Endothelial cell of umbilical vein (primary cell): ENCODE measurements at places on chromosomes 3 and 15. TPM values are rescaled to one million over a fixed set of nuclear protein-coding genes. Genes with fewer than 3 reads are reported as not detected.
A peak's percentile ranks its signal among the peaks of the same experiment; 100 is the strongest.

DNA sequence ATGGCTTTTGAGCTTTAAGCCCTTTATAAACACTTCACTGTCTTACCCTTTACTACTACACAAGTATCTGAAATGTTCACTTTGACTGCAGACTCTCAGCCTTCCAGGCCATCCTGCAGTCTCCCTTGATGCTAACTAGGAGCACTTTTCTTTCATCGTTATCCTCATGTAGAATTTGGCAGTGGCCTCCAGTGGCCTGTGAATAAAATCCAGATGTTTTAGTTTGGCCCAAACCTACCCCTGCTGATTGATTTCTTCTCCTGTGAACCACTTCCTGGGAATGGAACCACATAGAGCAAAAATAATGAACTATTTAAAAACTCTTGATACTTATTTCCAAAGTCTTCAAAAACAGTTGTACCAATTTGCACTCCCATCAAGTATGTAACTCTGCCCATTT, 271.9 kb downstream of the FEZF2 start:
- no peak overlapping the region for H3K4me3 ChIP-seq
- H3K27ac ChIP-seq: no peak overlapping the region
- H3K36me3 ChIP-seq: no peaks in the 10 kb centered on the region
- H3K27me3 ChIP-seq: no peaks in the 10 kb centered on the region
- DNase-seq: no peak
- no peaks in the 10 kb centered on the region for H3K4me1 ChIP-seq

DNA sequence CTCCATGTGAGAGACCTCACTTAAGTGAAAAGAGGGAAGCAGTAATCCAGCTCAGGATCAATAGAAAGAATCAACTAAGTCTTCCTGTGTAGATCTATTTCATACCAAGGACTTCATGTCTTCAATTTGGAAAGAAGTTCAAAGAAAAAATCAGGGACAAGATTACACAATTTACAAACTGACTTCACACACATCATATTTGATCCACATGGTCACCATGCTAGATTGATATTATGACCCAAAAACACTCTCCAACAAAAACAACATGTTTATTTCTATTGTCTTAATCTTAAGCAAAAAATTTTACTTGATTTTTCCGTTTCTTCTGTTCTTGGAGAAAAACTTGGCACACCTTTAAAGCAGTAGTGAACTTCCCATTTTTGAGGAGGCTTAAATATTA, 76.3 kb downstream of the THBS1 start:
- H3K4me3 ChIP-seq: no peak overlapping the region
- H3K4me1 ChIP-seq: peaks cover 14% of the 10 kb centered on the region
- no peaks in the 10 kb centered on the region for H3K27me3 ChIP-seq

DNA sequence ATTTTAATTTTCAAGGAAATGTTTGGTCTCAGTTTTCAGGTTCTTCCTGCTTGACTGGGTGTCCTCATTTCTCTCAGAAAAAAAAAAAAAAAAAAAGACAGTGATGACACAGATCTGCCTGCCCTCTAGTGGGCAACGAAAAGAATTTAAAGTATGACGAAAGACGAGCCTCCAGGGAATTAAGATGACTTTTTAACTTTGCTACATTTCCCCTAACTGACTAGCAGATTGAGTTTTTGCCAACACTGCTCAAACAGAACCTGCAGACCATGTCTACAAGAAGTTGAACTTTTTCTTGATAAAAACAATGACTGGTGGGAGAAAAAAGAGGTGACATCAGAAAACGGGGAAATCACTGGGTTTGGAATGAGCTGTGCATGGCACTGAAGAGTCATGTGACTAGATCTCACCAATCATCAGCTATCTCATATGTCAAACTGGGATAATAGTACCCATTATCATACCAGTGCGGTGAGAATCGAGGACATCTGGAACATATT, 40.8 kb downstream of the EOMES start:
- H3K4me3 ChIP-seq: no peak overlapping the region

GRCh38 chr3:88231207-88231606, 81.4 kb downstream of the C3orf38 start:
- no peaks in the 10 kb centered on the region for H3K36me3 ChIP-seq
- H3K27me3 ChIP-seq: no peaks in the 10 kb centered on the region
- H3K27ac ChIP-seq: no peak overlapping the region
- no peaks in the 10 kb centered on the region for H3K4me1 ChIP-seq
- DNase-seq: no peak
- H3K4me3 ChIP-seq: no peak overlapping the region

DNA sequence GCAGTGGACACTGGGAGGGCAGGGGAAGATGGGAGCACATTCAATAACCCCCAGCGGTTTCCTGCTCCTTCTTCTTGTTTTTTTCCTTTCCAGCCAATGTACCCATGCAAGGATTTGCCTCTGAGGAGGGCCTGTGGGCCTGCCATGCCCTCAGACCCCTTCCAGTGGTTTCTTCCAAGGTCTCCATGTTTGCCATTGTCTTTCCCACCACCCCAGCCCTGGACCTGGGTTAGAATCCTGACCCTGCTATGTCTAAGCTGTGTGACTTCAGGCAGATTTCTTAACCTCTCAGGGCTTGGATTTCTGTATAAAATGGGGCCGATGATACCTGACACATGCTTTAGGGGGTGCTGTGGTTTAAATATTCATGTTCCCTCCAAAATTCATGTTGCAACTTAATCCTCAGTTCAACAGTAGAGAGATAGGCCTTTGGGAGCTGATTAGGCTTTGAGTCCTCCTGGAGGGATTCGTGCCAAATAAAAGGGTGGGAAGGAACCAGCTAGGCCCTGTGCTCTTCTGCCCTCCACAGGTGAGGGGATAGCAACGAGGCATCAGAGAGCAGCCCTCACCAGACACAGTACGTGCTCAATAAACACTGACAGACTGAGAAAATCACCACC, 46.3 kb upstream of the FLNB start:
- H3K36me3 ChIP-seq: no peaks in the 10 kb centered on the region
- H3K4me3 ChIP-seq: no peak overlapping the region
- H3K27me3 ChIP-seq: no peaks in the 10 kb centered on the region

- no peak overlapping the region for H3K27ac ChIP-seq
- H3K4me3 ChIP-seq: no peak overlapping the region
- H3K4me1 ChIP-seq: no peaks in the 10 kb centered on the region
- H3K27me3 ChIP-seq: no peaks in the 10 kb centered on the region
Observed at GRCh38 chr15:83905556-83906273, 251.8 kb downstream of the ADAMTSL3 start.

DNA sequence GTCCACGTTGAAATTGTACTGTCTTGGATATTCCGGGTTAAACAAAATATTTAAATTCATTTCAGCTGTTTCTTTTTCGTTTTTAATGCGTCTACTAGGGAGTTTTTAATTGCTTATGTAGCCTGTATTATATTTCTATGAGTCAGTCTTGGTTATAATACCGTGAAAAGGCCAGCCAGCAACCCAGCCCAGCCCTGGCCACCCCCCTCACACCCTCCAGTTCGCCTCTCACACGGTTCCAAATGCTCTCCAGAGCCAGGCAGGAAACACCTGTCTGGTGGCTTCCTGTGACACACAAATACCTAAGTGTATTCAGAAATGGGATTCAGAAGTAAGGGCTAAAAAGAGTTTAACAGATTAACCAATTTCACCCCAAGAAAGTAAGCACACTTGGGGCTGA, 4.4 kb downstream of the SH3BP5 start:
- peaks cover 3% of the 10 kb centered on the region for H3K36me3 ChIP-seq
- peak; percentile 96 for DNase-seq
- H3K27ac ChIP-seq: peak overlapping the region; percentile 86
- H3K4me3 ChIP-seq: no peak overlapping the region

- peaks cover 7% of the 10 kb centered on the region for H3K4me1 ChIP-seq
- no peaks in the 10 kb centered on the region for H3K27me3 ChIP-seq
- no peak overlapping the region for H3K27ac ChIP-seq
Observed at GRCh38 chr3:196708467-196708866, 3.6 kb downstream of the CEP19 start.

DNA sequence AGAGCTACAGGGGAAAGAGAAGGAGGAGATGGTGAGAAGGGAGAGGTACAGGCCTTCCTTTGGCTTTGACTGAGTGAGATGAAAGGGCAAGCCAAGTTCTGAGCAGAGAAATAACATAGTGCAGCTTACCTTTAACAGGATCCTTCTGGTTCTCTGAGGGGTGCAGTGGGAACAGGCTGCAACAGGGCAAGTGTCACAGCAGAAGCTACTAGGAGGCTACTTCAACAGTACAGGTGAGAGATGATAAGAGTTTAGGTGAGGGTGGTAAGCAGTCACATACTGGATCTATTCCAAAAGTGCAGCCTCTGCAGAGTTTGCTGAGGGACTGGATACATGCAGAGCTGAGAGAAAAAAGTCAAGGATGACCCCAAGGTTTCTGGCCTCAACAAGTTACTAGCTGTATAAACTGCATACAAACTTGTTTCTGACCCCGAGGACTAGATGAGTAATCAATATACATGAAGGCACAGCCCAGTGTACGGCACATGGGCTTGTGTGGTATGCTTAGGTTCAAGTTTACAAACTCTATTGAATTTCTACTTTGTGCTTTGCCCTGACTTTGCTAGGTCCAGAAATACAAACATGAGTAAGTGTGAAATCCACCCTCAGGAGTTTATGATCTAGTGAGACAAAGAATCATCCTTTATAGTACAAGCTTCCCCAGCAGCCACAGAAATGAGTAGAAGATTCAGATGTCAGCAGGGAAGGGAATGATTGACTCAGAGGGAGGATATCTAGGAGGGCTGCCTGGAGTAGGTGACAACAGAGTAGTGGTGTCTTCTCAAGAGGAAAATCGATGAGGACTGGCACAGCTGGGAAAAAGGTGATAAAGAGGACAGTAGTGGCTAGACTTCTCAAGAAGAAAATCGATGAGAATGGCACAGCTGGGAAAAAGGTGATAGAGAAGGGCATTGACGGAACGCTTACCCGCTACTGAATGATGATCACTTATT, 78.2 kb upstream of the TJP1 start:
- H3K27me3 ChIP-seq: no peaks in the 10 kb centered on the region
- DNase-seq: no peak
- no peak overlapping the region for H3K4me3 ChIP-seq
- no peaks in the 10 kb centered on the region for H3K36me3 ChIP-seq
- no peaks in the 10 kb centered on the region for H3K4me1 ChIP-seq
- H3K27ac ChIP-seq: no peak overlapping the region

DNA sequence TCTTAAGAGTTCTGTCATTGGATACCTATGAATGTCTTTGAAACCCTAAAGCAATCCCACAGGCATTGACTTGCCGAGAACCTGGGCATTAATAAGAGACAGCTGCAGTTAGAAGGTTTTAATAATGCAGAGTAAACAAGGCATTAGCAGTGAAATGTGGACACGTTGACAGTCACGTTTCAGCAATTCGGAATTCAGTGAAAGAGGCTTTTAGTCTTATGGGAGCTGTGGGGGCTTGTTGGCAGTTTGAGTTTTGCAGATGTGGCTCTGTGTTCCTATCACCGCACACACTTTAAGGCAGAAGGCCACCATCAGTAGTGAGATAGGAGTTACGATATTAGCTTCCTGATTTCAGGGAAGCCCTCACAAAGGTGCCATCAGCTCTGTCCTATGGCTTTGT, 145.2 kb upstream of the NUDT16 start:
- H3K36me3 ChIP-seq: no peaks in the 10 kb centered on the region
- no peak overlapping the region for H3K4me3 ChIP-seq
- H3K27me3 ChIP-seq: no peaks in the 10 kb centered on the region
- no peak overlapping the region for H3K27ac ChIP-seq
- DNase-seq: no peak

DNA sequence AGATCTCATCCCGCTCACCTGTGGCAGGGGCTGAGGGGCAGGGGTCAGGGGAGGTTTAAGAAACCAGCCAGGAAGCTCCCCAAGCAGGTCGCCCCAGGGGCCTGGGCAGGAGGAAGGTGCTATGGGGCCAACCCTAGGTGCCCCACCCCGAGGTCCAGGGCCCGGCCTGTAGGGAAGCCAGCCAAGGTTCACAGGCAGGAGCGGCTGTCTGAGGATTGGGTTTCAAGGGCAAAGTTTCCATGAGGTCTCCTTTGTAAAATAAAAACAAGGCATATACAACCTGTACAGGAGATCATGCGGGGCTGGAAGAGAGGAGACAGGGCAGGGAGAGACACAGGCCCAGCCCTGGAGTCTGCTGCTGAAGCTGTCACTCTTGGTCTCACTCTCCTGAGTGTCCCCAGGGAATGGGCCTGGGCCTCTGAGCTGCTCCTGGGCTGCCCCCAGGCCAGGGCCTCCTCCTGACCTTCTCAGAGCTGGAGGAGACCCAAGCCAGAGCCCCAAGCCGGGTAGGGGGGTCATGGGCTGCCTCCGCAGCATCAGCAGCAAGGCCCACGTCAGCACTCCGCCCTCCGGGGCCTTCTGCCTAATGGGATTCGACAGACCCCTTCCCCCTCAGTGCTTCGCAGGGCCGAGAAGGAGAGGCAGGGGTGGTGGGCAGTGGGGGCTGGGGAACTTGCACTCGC, 5.5 kb downstream of the CPLX3 start:
- H3K4me3 ChIP-seq: no peak overlapping the region
- no peak overlapping the region for H3K27ac ChIP-seq
- peaks cover 10% of the 10 kb centered on the region for H3K27me3 ChIP-seq
- H3K4me1 ChIP-seq: no peaks in the 10 kb centered on the region
- H3K36me3 ChIP-seq: no peaks in the 10 kb centered on the region

- H3K27ac ChIP-seq: no peak overlapping the region
- no peak overlapping the region for H3K4me3 ChIP-seq
- H3K36me3 ChIP-seq: no peaks in the 10 kb centered on the region
- no peaks in the 10 kb centered on the region for H3K27me3 ChIP-seq
Observed at GRCh38 chr3:179272385-179272784, 21.5 kb upstream of the KCNMB3 start.

TRIM42 gene
- not detected in 2 replicates for total RNA-seq

DPPA2 gene
- not detected in 2 replicates for total RNA-seq

OCA2 gene
- total RNA-seq: not detected in 2 replicates

P3H2 gene
- 4.8 and 6.6 TPM in 2 replicates for total RNA-seq

TMEM158 gene
- total RNA-seq: 0.42 TPM in 2 replicates

CFAP20DC gene
- total RNA-seq: 1.9 and 2.1 TPM in 2 replicates
